ENCODE measurements at places on chromosomes 11 and 22. TPM values are rescaled to one million over a fixed set of nuclear protein-coding genes. Genes with fewer than 3 reads are reported as not detected.

DNA sequence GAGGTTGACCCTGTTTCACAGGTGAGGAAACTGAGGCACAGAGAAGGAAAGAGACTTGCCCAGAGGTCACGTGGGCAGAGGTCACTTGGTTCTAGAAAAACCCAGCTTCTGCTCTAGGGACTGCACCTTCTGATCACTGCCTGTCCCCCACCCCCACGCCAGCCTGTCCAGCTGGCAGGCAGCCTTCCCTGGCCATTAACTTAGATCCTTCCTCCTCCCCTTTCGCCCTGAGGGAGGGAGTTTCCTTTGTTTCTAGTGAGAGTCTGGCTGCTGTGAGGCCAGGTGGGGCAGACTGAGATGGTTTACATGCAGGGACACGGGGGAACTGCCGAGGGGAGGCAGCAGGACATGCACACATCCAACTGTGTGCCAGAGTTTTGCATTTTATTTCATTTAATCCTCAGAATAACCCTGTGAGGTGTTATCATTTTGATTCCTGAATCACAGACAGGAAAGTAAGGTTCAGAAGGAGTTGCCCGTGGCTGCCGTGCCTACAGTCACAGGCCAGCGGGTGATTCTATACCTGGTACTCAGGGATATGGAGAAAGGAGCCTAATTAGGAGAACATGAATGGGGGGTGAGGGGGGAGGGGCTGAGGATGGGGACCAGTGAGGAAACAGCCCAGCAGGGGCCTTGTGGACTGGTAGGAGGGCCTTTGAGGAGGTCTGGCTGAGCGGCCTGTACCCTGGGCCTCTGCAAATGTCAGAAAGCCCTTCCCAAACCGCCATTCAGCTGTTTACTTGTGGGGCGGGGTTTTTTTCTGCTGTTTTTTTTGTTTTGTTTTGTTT is 3.4 kb downstream of the FAM83F start:
- H3K36me3 ChIP-seq = no peaks in the 10 kb centered on the region
- no peak overlapping the region for H3K4me3 ChIP-seq
- peaks cover 13% of the 10 kb centered on the region for H3K27me3 ChIP-seq

GRCh38 chr11:13984616-13985450 is 22.3 kb downstream of the SPON1 start:
- no peaks in the 10 kb centered on the region for H3K36me3 ChIP-seq
- H3K4me3 ChIP-seq = no peak overlapping the region
- H3K4me1 ChIP-seq = no peaks in the 10 kb centered on the region

- peak overlapping the region; percentile 80 for H3K27ac ChIP-seq
- peak overlapping the region; percentile 39 for H3K4me3 ChIP-seq
- no peaks in the 10 kb centered on the region for H3K27me3 ChIP-seq
- DNase-seq = peak; percentile 35
- H3K4me1 ChIP-seq = peaks cover 87% of the 10 kb centered on the region
- no peaks in the 10 kb centered on the region for H3K36me3 ChIP-seq
These were observed 91.6 kb downstream of the STIM1 start for GRCh38 chr11:3947061-3947460.

DNA sequence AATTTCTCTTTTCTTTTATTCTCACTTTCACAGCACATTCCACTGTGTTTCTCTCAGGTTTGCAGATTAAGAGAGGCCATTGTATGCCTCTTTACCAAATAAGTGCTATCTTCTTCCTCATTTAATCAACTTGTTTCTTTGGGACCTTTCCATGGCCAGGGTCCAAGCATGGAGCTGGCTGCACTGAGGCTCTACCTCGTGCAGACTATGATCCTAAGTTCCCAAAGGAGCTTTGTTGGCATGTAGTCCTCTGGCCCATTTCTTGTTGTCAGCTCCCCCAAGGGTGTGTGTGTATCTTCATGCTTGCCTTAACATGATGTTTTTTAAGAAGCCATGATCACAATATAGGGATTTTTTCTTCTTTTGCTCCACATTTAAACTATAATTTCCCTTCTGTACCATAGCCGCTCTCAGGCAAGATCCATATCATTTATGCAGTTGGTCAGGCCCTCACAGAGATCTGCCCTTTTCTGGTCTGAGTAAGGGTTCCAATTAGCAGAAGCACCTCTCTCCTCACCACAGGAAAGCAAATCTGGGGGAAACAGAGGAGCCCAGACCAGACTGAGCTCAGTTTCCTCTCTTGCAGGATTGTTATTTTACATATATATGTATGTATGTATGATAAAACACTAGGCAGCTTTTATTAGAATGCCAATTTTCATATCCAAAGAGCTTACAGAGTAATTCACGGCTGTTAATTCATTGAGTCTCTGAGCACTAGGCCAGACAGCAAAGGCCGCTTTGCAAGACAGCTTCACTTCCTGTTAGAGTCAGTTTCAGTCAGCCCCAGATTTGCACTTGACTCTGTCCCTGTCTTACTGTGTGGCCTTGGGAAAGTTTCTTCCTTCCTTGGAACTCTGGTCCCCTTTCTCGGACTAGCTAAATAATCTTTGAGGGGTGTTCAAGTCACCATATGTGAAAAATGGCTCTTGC is 34.3 kb downstream of the CYB5R2 start:
- DNase-seq = no peak
- H3K27me3 ChIP-seq = no peaks in the 10 kb centered on the region
- no peaks in the 10 kb centered on the region for H3K4me1 ChIP-seq
- no peak overlapping the region for H3K27ac ChIP-seq
- H3K4me3 ChIP-seq = no peak overlapping the region

DNA sequence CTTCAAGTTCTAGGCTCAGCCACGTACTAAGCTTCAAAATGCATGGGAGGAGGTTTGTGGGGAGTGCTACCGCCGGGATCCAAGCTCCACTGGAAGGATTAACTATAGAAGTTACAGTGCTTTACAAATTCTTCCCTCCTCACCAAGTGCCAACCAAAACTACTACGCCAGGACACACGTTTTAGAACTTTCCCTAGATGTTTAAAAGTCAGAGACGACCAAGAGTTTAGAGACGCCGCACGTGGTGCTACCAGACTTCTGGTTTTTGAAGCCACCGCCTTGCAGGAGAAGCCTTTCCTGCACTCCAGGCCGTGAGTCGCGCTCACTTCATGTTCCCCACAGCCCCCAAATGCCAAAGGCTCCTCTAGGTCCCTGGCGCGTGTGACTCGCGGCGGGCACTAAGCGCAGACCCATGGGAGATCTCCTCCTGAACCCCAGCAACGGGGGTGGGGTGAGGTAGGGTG is 734 bp downstream of the SNU13 start:
- H3K4me3 ChIP-seq = peak overlapping the region; percentile 91
- H3K36me3 ChIP-seq = no peaks in the 10 kb centered on the region
- no peak for DNase-seq
- peak overlapping the region; percentile 98 for H3K27ac ChIP-seq
- H3K4me1 ChIP-seq = peaks cover 43% of the 10 kb centered on the region

DNA sequence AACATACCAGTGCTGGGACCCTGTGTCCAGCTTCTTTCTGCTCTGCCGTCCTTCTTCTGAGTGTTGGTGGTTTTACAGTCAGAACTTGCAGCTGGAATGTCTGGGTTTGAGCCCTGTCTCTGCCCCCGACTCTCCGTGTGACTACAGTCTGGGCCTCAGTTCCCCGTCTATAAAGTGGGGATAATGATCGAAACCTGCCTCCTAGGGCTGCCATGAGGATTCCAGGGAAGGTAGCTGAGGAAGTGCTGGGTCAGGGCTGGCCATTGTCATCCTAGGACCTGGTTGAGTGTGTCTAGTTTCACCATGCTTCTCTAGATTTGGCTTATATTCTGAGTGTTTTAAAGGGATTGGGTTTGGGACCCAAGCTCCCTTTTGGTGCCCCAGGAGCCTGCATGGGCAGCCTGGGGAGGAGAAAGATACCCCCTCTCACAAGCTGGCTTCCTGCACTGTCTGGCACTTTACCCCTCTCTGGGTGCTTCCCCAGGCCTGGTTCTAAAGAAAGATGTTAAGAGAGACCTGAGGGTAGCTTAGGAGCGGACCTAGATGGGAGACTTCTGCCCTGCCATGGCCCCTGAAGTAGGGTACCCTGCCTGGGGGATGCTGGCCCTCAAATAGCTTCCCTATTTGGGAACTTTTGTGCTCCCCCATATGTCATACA is 49.9 kb downstream of the TSPAN18 start:
- H3K4me3 ChIP-seq = no peak overlapping the region
- H3K27me3 ChIP-seq = no peaks in the 10 kb centered on the region
- H3K4me1 ChIP-seq = peaks cover 17% of the 10 kb centered on the region
- DNase-seq = no peak
- H3K27ac ChIP-seq = no peak overlapping the region

DNA sequence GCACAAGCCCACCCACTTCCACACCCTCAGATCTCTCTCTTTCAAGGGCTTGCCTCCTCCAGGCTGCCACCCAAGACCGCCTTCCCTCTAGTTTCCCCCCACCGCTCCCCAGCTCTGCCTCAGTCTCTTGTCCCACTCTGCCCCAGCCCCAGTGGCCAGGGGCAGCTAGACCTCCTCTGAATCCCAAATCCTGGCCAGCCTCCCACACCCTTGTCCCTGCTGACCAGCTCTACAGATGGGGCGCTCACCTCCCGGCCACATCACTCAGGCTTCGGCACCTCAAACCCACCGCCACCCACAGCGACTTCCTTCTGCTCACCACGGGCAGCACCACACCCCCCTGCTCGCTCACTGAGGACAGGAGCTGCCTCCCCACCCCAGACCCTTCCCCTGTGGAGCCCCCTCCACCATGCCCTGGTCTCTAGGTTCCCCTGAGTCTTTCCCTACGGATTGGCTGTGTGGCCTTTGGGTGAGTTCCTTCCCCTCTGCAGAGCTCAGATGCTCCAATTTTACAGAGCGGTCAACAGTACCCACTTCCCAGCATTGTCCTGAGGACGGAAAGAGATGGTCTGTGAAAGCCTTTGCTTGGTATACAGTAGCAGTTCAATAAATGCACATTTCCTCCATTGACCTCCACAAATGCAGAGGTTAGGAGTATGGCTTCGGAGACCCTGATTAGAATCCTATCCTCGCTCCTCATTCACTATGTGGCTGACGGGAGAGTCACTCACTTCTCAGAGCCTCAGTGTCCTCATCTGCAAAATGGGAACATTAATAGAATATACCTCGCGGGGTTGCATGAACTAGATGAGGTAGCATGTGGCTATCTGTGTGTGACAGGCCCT is 11.5 kb upstream of the SPI1 start:
- peaks cover 59% of the 10 kb centered on the region for H3K4me1 ChIP-seq
- no peaks in the 10 kb centered on the region for H3K27me3 ChIP-seq
- H3K4me3 ChIP-seq = no peak overlapping the region
- H3K27ac ChIP-seq = no peak overlapping the region
- DNase-seq = no peak
- peaks cover 2% of the 10 kb centered on the region for H3K36me3 ChIP-seq

DNA sequence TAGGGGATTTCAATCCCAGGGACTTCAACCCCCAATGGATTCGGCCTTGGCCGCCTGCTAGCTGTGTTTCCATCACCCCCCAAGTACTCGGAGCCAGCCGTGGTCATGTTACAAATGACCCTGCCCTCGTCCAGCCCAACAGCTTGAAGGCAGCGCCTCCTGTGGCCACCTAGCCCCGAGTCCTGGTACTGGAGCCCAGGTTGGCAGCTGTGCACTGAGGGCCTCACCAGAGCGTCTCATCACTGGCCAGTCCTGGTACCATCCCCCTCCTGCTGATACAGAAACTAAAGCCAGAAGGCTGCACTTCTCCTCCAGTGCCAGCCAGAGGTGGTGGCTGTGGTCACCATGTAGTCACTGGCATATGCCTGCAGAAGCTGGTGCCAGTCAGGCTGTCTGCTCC is 44.9 kb upstream of the FADD start:
- DNase-seq = no peak
- no peak overlapping the region for H3K4me3 ChIP-seq
- H3K36me3 ChIP-seq = no peaks in the 10 kb centered on the region
- no peak overlapping the region for H3K27ac ChIP-seq
- no peaks in the 10 kb centered on the region for H3K4me1 ChIP-seq
- H3K27me3 ChIP-seq = no peaks in the 10 kb centered on the region

DNA sequence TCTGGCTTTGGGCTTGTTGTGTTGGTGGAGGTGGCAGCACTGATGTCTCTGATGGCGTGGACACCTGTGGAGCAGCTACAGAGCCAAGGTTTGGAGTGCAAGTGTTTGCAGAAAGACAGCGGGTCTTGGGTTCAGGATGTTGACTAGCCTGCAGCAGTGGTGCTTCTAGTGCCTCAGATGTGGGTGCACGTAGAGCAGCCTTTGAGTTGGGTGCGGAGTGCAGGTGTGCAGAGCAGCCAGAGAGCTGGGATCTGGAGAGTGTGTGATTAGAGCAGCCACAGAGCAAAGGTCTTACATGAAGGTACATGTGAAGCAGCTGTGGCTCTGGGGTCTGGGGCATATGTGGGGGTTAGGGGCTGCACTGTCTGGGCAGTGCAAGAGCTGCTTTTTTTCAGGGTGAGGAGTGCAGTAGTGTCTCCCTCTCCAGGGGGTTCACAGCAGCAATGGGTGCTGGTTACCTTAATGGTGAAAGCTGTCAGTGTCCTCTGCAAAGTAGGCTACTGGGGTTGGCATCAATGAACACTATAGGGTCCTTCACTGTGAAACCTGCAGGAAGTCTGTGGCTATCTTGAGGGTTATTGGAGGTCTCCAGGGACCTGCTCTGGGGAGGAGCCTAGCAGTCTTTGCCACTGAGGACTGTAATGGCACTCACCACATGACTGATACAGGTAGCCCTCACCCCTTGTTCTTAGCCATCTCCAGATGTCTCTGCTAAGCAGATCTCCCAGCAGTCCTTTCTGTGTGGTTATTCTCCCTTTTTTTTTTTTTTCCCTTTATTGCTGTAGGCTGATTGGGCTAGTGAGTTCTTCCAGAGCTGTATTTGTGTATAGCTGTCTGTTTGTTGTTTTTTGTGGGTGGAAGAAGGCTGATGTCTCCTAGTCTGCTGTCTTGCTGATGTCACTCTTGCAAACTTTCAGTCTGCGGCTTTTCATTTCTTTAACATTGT is 14.3 kb downstream of the BIRC2 start:
- DNase-seq = peak; percentile 60
- peaks cover 17% of the 10 kb centered on the region for H3K4me1 ChIP-seq
- peak overlapping the region; percentile 46 for H3K27ac ChIP-seq
- H3K36me3 ChIP-seq = peaks cover 60% of the 10 kb centered on the region
- H3K27me3 ChIP-seq = no peaks in the 10 kb centered on the region

Gene OR10A2
- not detected for total RNA-seq

Gene PKNOX2
- total RNA-seq = not detected

Gene ROBO4
- total RNA-seq = not detected
